ENCODE measurements at places on chromosomes 4 and X.

DNA sequence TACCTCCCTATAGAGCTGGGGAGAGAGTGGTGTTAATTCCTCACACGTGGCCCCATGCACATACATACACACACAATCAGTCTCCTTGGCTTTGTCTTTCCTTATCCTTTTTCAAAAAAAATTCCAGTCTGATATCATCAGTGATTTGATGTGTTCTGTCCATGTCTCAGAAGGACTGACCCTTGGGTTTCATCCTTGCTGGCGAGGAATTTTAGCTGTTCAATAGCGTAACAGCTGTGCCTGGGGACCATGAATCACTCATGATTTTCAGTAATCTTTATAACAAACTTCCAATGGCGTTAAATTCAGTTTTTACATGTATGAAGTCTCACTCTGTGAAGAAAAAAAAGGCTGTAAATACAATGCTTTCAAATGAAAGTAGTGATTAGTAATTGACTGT lies 204.6 kb downstream of the RBMX2 start:
- no peak for DNase-seq

GRCh38 chrX:71439420-71439819 lies 73.3 kb downstream of the TAF1 start:
- no peak for DNase-seq

GRCh38 chr4:8616831-8617230 lies 24.3 kb downstream of the CPZ start:
- no peak for DNase-seq

DNA sequence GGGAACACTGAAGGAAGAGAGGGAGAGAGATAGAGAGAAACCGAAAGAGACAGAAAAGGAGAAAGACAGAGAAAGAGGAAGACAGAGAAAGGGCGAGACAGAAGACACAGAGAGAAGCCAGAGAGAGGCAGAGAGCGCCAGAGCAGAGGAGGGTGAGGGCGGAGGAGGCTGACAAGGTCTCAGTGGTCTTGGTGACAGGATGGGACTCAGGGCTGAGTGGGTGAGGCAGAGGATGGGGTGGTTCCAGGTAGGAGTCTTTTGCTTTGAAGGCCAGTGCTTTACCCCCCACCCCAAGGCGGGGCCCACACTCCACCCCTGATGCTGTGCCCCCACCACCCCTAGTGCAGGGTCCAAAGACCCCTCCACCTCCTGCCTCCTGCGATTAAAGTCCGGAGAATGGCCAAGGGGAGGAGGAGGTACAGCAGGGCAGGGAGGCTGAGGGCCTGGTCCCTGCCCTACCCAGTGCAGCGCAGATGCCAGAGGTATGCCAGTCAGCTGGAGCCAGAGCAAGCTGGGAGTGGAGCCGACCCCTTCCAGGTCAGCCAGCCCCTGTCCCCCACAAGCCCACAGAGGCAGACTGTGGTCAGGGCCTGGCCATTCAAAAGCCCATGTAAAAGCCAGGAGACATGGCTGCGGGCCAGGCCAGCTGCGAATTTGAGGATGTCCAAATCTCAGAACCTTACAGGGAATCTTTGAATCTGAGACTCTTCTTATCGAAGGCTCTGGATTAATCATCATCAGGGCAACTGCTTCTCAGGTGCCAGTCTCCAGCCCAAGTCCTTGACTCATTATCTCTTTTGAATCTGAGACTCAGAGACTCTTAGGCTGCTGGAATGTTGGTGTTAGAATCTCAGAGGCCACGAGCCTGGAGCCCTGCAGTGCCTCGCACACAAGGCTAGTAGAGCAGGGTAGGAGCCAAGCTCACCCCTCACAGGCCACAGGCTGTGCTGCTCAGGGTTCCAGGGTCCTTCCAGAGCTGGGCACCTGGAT lies 758 bp downstream of the IQSEC2 start:
- no peak for DNase-seq

DNA sequence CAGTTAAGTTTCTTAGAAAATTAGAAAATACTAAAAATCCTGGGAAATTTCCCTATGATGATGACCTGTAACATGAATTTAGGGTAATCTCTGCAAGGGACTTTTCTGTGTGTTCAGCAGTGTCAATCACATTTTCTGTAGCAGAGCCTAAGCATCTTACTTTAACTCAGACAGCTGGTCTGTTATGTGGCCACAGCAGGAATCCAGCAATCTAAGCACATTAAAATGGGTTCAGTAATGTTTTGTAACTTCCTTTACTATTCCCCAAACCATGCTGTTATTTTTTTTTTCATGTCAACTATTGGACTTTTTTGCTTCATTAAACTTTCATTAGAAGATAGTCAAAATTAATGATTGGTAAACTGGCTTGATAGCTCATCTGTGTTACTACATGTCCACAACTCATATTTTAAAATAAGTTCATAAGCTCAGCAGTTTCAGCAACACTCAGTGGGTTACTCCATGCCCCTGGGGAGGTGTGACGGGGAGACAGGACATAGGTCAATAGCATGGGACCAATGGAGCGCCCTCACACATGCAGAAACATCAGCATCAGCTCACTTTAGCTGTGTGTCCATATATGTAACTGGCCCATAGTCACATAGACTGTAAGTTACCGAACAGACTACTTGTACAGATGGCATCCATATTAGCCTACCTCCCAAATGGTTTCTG lies 168.0 kb upstream of the PACRGL start:
- no peak for DNase-seq

GRCh38 chr4:102665527-102665926 lies 95.2 kb downstream of the MANBA start:
- no peak for DNase-seq

- DNase-seq, result no peak
These were observed 26.4 kb upstream of the AKAP17A start for GRCh38 chrX:1564750-1565683.

- no peak for DNase-seq
These were observed 106.5 kb upstream of the STOX2 start for GRCh38 chr4:183798301-183799253.

All from activated effector memory CD4-positive, alpha-beta T cell treated with Interleukin-2 at 50 U/mL for 16 hours (primary cell).